NCI-H1105 treated with DMSO at 0.1 percent for 48 hours (cell line): ENCODE measurements at places on chromosomes 7 and 10.

GRCh38 chr7:143909863-143910262 lies 7.9 kb upstream of the TCAF1 start:
- DNase-seq, result no peak

GRCh38 chr10:86663576-86664339 lies 4.6 kb upstream of the LDB3 start:
- DNase-seq, result no peak

DNA sequence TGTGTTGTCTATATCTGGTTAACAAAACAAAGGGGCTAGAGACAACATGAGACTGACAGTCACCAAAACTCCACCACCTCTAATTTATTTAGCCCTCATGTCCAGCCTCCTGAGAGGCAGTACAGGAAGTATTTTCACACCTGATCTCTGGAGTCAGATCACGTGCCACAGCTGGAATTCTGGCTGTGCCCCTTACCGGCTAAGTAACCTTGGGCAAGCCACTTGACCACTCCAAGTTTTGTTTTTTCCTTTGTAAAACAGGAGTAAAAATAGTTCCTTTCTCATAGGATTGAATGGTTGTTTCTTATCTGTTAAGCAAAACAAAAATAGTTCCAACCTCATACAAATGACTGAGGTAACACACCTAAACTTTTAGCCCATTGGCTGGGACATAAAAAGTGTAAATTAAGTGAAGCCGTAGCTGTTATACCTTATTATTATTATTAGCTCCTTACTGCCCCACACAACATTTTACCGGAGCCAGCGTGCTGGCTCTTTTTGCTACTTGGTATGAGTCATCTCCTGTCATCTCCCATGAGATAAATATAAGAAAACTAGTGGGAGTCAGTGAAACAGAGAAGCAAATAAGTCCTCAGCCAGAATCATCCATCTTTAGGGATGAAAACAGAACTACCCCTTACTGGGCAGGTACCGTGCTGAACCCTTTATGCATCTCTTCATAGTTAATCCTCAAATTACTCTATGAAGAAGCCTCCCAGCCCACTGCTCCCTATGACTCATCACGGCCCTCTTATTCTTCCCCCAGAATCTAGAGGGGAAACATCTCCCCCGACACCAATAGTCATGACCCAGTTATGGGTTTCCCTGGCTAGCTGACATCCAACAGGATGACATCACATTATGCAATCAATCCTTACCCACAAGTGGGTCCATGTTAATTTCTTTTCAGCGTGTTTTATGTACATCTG lies 44.9 kb downstream of the PPP1R3C start:
- no peak for DNase-seq

GRCh38 chr7:137073571-137074325 lies 205.3 kb downstream of the CHRM2 start:
- no peak for DNase-seq

DNA sequence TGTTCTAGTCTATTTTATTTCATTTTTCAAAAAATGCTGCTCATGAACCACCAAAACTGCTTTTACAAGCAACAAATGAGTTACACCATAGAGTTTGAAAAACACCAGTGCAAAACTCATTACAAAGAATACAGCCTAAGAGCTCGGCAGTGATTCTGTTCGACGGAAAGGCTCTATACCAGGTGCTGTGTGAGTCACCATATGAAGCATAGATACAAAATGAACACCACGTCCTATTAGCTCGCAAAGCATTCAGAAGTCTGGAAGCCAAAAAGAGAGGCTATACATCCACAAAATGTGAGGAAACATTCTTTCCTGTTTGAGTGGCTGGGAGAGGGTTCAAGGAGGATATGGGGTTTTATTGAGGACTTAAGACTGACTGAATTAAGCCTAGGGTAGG lies 136.1 kb downstream of the ATE1 start:
- DNase-seq, result no peak
